ENCODE measurements at places on chromosomes 2 and 18.
A peak's percentile ranks its signal among the peaks of the same experiment; 100 is the strongest.

GRCh38 chr2:121999264-121999663 is 243.8 kb downstream of the TSN start:
- peak; percentile 20 for DNase-seq

DNA sequence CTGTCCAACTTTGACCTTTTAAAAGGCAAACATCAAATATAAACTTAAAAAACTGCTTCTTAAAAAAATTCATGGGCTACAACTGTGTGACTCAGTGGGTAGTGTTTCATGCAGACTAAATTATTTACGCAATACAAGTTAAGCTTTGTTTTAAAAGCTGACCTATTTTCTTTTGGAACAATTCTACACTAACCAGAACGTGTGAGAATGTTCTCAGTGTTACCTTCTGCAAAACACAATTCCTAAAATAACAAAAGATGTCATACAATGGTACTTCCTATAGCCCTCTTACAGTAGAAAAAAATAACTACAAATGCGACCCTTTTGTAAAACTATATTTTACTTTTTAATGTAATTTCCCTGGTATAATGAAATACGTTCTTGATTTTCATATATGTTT is 793.8 kb upstream of the FSHR start:
- no peak for DNase-seq

- no peak for DNase-seq
Measured at GRCh38 chr2:140472676-140473075, 1658.1 kb downstream of the LRP1B start.

DNA sequence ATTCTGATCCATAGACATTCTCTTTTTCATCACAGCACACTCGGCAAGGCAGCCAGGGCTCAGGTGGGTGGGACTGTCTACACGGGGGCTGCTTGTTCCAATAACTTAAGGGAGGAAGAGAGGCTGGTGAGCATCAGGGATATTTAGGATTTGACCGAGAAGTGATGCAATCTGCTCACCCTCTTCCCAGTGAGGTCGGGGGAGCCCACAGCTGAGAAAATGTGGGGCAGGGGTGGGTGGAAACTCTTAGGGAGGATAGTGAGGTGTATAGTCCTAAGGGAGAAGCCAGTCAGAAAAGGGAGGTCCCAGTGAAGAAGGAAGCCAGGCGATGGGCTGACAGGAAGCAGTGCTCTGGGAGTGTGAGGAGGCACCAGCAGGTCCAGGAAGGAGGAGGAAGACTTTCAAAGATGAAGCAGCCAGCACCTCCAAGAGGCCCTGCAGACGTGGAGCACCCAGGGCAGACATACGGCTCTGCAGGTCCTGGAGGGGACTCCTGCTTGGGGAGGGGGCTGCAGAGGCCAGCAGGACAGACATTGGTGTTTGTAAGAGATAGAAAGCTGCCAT is 76.8 kb downstream of the GYPC start:
- DNase-seq = no peak

- no peak for DNase-seq
Measured at GRCh38 chr2:80335411-80335810, 30.9 kb upstream of the LRRTM1 start.

- no peak for DNase-seq
Measured at GRCh38 chr2:34664266-34664665, 1065.2 kb upstream of the FAM98A start.

- DNase-seq = no peak
Measured at GRCh38 chr18:12879840-12880540, 4.0 kb downstream of the PTPN2 start.

DNA sequence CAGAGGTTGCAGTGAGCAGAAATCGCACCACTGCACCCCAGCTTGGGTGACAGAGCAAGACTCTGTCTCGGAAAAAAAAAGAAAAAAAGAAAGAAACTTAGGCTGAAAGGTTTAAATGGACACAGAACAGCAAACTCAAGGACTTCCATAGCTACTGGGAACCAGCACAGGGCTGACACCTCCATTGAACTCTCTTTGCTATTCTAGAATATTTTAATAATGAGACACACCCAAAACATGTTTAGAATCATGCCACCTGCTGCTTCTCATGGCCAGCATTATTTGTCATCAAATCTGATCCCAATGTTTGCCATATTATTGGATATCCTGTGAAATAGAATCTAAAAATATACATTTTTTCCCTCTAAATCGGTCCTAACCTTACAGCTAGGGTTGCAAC is 42.7 kb upstream of the LTBP1 start:
- DNase-seq = no peak

DNA sequence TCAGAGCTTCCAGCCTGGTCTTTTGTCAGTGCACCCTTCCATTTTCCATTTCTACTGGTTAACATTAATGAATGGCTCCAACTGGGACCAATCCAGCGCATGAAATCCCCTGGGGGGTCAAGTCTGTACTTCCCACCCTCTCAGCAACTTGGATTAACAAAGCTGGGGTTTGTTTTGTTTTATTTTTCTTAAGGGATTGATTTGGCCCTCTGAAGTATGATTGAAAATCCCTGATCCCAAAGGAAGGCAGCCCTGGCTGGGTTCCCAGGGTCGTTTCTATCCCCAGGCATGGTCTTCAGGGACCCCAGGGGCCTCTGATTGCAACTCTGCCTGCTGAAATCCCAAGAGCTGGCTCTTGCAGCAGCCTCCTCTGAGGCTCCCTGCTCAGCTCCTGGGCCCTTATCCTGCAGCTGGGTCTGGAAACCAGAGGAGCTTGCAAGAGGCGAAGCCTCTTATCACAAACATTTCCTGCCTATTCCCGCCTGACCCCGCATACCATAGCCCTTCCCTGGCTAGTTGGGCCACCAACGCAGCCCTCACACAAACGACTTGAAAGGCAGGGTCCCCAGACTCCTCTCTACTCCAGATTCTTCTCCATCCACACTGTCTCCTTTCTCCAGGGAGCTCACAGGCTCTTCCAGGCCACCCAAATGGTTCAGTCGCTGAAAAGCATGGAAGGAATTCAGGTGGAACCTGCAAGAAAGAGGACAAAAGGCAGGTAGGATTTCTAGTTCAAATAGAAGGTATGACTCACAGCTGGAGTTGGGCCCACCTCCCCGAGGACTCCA is 109.7 kb upstream of the PKDCC start:
- no peak for DNase-seq

DNA sequence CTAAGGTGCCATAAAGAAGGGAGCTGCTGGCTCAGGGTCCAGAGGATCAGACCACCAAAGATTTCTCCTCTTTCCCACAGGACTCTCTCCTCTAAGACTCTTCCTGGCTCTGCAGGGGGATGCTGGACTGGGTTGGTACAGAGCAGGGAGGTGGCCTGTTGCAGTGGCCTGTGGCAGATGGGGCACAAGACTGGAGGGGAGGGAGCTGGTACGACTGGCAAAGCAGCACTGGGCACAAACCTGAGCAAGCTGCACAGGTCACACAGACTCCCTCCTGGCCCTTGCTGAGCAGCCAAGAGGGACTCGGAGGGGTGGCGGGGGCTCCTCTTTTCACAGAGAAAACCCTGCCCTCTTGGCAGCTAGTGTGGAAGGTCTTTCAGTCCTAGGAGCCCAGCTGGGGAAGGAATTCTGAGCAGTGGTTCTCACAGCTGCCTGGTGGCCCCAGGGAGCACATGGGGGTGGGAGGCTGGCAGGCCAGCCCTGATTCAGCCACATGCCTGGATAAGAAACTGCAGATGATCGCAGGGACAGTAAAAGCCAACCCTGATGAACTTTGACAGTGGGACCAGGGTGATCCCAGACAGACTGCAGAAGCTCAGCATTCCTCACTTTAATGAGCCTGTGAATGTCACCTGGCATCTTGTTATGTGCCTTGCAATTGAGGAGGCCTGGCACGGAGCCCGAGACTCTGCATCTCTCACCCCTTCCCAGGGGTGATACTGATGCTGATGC is 32.5 kb upstream of the ACAA2 start:
- DNase-seq = no peak

GRCh38 chr18:45066886-45067285 is 386.2 kb downstream of the SETBP1 start:
- DNase-seq = no peak

- DNase-seq = no peak
Measured at GRCh38 chr2:104818264-104818663, 35.7 kb upstream of the POU3F3 start.

- DNase-seq = no peak
Measured at GRCh38 chr2:235358981-235359471, 134.8 kb upstream of the AGAP1 start.

- no peak for DNase-seq
Measured at GRCh38 chr2:19050354-19050753, 308.1 kb downstream of the OSR1 start.

DNA sequence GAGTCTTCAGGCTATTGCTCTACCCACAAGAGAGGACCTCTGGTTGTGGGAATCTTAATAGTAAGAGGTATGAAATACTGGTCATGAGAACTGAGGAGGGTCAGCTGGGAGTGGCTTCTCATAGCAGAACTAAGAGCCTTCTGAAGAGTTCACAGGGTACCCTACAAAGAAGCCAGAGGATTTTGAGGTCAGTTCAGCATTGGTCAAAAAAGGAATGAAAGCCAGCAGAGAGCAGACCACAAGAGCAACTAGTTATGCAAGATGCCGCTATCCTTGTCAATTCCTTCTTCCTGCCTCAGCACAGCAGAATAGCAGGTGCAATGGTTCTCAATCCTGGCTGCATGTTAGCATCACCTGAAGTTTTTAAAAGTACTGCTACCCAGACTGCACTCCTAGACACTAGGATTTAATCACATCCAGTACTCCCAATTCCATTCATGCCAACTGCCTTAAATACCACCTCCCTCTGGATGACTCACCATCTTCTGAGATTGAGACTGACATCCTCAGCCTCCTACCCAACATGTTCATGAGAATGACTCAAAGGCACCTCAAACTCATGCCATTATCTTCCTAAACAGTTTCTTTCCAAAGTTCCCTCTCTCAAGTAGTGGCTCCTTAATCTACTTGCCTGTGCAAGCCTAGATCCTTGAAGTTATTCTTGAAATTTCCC is 81.0 kb upstream of the RBMS1 start:
- DNase-seq = no peak

DNA sequence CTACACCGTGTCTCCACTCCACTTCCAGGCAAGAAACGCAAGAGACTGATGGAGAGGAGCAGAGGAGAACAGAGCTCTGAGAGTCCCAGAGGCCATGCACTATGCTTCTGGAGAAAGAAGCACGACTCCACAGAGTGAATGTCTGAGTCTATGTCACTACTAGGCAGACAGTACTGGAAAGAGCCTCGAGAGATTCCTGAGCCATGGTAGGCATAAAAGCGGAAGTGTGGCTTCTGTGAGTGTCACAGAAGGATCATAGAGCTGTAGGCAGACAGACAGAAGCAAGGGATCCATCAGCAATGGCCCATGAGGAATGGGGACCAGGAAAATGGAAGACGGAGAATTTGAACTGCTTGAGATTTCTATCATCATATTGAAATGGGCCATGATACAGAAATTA is 542.6 kb downstream of the ZEB2 start:
- no peak for DNase-seq

GRCh38 chr2:79389481-79389880 is 123.4 kb upstream of the CTNNA2 start:
- no peak for DNase-seq

DNA sequence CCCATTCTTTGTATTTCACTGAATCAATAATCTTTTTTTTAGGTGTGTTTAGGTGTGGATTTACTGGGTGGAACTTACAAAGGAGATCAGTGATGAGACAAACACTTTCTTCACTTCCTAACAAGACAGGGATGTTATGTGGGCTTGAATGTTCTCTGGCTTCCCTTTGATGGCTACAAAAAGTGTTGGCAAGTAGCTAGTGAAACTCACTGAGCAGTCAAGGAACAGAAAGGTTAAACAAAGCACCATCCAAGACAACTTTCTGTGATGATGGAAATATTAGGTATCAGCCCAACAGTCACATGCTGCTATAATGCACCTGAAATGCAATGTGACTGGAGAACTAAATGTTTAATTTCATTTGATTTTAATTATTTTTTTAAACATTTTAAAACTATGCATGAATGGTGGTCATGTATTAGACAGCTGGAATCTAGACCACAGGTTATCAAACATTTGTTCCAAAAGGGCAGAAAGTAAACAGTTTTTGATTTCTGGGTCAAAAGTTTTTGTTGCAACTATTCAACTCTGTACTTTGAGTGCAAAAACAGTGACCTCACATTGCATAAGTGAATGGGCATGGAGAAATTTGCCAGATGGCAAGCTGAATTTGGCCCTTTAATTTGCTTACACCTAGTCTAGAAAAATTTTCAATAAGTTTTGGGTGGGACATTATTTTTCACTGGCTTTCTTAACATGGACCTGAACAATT is 1272.7 kb upstream of the TMEFF2 start:
- DNase-seq = no peak

- DNase-seq = no peak
Measured at GRCh38 chr18:55546851-55547704, 40.9 kb downstream of the TCF4 start.

DNA sequence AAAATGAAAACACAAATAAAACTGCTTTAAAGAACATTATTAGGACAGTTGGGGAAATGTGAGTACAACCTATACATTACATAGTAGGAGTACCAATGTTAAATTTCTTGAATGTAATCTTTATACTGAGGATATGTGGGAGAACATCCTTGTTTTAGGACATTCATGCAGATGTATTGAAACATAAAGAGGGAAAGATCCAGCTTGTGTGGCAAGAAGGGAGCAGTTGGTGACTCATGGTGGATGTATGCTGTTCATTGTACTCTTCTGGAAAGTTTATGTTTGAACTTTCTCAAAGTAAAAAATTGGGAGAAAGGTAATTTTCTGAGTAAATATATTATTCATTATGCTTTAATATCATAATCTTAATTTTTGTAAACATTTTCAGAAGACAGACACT is 132.1 kb upstream of the DLGAP1 start:
- DNase-seq = no peak

GRCh38 chr2:7060631-7061449 is 143.6 kb downstream of the RNF144A start:
- no peak for DNase-seq

DNA sequence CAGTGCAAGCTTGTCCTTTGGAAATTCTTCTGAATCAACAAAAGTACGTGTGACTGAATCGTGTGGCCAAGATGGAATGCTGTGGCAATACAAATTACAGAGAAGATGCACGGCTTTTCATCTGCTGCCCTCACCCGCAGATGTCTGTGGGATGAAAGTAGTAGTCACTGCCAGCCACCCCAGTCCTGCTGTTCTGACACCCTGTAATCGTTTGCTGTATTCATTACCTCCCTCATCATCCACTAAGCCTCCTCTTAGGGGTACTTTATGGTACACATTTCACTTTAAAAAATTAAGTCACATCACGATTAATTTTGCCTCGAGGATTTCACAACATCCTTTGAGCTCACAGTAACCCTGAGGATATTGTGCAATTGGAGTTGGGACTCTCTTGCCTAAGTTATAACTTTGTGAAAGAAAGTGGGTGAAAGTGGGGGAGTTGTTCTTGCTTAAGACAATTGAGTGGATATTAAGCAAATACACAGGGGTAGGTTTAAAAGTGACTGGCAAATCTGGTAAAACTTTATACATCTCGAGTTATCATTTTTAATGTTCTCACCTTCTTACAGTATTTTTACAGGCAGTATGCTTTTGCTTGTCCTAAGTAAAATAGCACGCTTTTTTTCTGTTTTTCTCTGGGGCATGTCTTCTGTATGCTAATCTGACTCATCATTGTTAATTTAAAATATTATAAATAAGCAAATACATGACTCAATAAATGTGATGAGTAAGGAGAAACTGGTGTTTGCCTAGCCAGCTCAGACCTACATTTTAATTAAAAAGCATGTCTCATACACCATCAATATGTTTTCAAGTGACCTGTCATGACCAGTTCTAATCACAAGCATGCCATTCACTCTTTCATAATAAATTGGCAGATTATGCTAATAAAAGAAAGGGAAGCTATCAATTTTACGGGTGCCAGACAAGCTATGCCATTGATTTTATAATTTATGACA is 680.9 kb downstream of the IRS1 start:
- no peak for DNase-seq
